ENCODE measurements at places on chromosomes 3 and 15.

- DNase-seq = no peak
Observed at GRCh38 chr3:149844091-149844490, 31.1 kb downstream of the RNF13 start.

- no peak for DNase-seq
Observed at GRCh38 chr3:107432646-107433045, 55.4 kb downstream of the CCDC54 start.

DNA sequence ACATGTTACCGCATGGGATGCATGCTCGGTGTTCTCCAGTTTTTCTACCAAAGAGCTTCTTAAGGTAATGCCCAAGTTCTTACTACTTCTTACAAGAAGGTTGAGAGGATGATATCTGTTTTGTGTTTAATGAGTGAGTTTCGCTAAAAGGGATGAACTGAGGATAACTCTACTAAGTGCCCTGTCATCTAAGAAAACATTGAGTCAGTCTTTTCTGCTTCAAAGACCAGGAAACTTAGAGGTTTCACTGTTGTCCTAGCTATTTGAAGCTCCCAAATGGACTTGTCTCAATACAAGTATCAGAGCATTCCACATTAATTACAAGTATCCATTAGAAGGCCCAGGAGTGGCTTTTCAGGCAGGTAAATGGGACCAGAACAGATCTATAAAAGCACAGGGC, 296.2 kb downstream of the KBTBD8 start:
- no peak for DNase-seq

DNA sequence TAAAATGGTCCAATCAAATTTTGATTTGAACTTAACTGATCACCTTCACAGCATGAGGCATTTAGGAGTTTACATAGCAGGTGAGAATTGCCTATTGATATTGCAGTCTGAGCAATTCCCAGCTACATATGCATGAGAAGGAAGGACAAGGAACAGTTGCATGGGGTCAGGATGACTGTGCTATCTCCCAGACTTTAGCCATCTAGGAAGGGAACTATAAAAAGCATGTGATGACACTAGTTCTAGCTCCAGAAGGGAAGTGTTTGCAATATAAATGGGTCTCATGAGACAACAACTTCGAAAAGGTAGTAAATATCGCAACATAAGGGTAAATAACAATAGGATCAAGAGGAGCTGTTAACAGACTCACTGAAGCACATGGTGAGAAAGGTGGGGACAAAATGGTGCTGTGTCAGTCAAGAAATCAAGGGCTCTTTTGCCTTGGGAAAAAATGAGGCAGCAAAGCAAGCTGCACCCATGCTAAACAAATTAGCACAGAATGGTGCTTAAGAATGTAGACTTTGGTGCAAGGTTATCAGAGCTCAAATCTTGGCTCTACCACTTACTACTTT, 90.4 kb upstream of the SLC2A2 start:
- no peak for DNase-seq

DNA sequence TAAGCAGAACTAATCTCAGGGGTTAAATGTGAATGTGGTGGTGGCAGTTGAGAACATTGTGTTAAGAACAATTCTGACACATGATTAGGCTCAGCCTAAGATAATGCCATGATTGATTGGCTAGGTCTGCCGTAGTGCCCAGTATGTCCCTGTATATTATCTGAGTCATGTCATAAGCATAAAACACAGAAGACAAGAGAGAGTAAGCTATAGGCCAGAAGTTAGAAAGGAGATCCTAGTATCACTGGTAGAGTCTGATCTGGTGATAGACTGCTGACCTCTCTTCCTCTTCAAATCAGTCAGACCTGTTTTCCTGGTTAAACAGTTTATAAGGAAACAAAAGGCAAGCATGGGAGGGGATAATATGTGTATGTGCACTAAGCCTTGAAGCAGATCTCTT, 30.1 kb upstream of the ATP8B4 start:
- DNase-seq = no peak

DNA sequence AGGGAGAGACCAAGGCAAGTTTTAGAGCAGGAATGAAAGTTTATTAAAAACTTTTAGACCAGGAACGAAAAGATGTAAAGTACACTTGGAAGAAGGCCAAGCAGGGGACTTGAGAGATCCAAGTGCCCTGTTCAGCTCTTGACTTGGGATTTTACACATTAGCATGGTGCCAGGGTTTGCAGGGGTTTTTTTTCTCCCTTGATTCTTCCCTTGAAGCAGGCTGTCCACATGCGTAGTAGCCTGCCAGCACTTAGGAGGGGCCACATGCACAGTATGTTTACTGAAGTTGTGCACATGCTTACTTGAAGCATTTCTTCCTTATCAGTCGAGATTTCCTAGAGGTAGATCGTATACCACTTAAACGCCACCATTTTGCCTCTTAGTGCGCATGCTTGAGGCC, 277.5 kb upstream of the AGTR1 start:
- DNase-seq = no peak

DNA sequence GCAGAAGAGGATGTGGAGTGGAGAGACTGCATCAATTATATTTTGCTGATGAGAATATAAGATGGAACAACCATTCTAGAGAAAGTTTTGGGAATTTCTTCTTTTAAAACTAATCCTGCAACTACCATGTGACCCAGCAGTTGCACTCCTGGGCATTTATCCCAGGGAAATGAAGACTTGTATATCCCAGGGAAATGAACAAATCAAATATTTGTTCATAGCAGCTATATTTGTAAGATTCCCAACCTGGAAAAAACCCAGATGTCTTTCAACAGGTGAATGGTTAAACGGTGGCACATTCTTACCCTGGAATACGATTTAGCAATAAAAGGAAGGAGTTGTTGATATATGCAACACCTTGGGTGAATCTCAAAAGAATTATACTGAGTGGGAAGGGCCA, 385.3 kb upstream of the TPRG1 start:
- DNase-seq = no peak

- DNase-seq = peak; percentile 65
Observed at GRCh38 chr3:64685800-64686445, 1.9 kb downstream of the ADAMTS9 start.

DNA sequence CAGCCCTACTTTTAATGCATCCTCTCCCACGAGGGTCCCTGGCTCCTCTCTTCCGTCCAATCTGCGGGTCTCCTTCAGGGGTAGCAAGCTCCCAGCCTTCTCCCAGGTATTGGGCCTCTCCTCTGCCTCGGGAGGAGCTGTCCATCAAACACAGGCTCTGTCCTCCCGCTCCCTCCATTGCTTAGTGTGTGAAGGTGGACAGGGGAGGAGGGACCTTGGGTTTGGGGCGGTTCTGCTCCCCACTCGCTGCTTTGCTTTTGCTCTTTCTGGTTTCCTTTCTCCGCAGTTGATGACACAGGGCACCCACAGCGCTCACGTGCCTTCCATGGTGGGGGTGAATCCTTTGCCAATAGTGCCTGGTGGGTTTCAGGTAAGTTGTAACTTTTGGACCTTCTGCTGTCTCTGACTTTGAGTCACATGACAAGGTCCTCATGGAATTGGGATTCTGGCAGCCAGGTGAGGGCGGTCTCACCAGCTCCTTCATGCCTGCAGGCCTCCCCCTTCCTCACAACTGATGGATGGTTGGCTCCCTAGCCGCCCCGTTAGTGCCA, 18.9 kb downstream of the MUC20 start:
- no peak for DNase-seq

DNA sequence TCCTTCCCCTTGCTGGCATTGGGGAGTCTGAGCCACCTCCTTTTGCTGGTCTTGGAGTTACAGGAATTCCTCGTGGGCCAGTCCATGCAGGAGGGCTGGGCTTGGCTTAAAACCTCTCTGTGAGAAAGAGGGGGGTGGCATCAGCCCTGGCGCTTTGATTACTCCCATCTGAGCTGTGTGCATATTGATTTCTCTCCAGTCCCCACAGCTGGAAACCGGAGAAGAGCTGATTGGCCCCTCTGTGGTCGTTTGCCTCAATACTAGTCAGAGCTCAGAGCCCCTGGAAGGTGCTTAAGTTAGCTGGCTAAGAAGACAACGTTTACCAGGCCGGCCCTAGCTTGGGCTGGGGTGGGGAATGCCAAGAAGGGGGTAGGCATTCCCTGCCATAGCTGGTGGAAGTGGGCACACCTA, 4.0 kb upstream of the RASGRF1 start:
- DNase-seq = no peak

DNA sequence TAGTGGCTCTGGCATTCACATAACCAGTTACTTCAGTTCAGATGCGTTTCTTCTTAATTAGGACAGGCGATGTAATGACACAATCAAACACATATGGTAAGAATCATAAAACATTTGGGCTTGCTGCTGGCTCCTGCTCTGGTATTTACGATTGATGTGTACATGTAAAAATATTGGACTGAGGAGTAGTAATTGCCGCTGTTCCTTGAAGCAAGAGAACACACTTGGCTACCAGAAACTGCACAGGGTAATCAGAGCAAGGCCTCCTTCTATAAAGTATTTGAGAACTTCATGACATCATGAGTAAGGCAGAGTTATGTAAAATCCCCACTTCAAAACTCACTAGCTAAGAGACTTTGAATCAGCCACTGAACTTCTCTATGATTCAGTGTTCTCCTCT, 158.1 kb downstream of the SSR3 start:
- DNase-seq = no peak

DNA sequence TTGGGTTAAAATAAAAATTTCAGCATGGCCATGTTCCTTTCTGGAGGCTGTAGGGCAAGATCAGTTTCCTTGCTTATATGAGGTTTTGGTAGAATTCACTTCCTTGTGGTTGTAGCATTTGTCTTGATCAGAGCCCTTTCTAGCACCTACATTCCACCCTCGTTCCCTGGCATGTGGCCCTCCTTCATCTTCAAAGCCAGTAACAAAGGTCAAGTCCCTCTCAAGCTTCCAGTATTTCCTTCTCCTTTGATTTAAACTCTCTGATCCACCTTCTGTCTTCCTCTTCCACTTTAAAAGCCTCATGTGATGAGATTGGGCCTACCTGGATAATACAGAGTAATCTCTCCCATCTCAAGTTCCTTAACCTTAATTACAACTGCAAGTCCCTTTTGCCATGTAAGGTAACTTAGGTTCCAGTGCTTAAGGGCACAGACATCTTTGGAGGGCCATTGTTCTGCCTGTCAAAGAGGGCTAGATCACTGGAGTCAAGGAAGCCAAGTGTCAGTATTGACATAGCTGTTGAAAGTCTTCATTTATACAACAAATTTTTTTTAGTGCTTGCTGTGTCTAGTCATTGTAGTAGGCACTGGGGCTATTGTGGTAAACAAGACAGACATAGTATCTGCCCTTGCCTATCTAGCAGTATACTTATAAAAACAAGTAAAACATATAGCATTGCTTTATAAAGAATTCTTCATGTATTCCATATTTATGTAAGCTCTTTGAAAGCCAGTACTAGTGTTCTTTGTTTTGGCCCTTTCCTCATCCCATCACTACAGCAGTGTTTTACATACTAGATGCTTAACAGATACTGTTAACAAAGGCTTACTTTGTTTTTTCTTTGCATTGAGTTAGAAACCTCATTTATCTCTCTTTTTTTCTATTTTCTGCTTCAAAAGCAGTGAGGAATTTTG, 40.7 kb downstream of the GLCE start:
- DNase-seq = no peak

DNA sequence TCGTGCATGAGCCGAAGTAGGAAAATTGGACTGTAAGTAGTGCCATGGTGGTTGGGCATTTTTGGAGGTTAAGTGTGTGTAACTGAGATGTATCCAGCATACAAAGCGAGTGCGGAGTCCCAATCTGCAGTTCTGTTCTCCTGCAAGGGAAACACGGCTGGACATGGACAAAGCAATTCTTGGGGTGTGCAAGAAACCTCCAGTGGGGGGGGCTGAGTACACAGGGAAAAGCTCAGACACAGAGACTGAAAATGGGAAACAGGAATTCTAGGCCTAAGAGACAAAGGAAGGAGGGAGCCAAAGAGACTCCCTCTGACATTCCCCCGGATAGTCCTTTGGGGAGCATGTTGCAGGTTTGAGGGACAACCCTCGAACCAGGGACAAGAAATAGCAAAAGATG, 83.2 kb upstream of the PLSCR4 start:
- no peak for DNase-seq

DNA sequence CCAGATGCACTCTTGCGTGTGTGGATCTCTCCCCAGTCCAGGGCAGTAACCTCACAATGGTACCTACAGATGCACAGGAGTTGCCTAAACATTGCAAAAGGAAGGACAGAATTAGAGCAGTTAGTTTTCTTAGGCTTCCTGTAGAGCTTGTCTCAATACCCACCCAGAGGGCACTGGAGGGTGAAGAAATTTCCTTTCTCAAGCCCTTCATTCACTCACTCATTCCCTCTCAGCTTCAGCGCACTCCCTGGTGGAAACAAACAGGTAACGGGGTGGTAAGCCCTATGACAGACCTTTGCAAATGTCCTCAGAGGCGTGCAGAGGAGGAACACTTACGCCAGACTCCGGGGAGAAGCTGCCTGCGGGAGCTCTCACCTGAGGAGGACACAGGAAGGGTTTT, 267.4 kb upstream of the HES1 start:
- DNase-seq = no peak

DNA sequence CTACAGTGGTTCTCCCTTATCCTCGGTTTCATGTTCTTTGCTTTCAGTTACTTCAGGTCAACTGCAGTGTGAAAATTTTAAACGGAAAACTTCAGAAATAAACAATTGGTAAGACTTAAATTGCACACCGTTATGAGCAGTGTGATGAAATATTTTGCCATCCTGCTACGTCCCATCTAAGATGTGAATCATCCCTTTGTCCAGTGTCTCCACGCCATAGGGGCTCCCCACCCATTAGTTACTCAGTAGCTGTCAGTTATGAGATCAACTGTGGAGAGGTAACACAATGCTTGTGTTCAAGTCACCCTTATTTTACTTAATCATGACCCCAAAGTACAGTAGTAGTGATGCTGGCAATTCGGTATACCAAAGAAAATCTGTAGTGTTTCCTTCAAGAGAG, 47.4 kb downstream of the TJP1 start:
- no peak for DNase-seq

- no peak for DNase-seq
Observed at GRCh38 chr3:52444860-52445793, at the start of gene SEMA3G. Gene SEMA3G, minus strand, starts transcription at chr3:52445103. Its CDS starts 76 bp downstream, at chr3:52445027.

DNA sequence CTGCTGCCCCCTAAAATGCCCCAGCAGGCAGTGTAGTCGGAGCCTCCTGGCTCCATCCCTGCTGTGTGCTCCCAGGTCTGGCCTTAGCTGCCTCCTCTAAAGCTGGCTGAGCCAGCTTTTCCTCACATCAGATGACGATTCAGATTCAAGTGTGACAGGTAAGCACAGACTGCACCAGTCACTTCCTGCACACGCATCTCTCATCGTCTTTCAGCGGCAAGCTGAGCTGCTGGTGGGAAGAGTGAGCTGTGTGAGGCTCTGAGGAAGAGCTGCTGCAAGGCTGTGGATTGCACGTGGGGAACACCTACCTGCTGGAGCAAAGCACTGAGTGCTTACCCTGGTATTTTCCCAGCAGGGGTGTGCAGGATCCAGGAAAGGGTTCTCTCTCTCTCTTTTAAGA, 88.4 kb upstream of the RPL32 start:
- DNase-seq = no peak

- no peak for DNase-seq
Observed at GRCh38 chr3:115999613-116000012, 376.3 kb downstream of the GAP43 start.

- DNase-seq = no peak
Observed at GRCh38 chr3:197496746-197497125, 59.0 kb downstream of the BDH1 start.

GRCh38 chr15:74545776-74546656, 5.0 kb downstream of the ARID3B start:
- peak; percentile 98 for DNase-seq

- DNase-seq = no peak
Observed at GRCh38 chr15:76176487-76177085, 116.8 kb downstream of the TMEM266 start.
